ENCODE measurements at places on chromosomes 11 and 22. TPM values are rescaled to one million over a fixed set of nuclear protein-coding genes. Genes with fewer than 3 reads are reported as not detected.

DNA sequence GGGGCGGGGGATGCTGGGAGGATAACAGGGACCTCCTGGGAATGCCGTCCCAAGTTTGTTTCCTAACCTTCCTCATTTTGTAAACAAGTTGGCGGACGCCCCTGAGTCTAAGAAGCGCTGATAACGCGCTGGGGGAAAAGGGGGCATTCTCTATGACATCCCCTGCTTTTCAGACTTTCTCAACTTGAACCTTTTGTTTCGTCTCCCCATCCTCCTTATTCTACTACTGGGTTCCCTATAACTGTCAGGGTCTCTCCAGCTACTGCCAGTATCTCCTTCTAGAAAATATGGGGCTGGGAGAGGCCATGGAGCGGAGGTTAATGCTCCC lies 654 bp downstream of the TMEM86A start:
- DNase-seq = no peak

DNA sequence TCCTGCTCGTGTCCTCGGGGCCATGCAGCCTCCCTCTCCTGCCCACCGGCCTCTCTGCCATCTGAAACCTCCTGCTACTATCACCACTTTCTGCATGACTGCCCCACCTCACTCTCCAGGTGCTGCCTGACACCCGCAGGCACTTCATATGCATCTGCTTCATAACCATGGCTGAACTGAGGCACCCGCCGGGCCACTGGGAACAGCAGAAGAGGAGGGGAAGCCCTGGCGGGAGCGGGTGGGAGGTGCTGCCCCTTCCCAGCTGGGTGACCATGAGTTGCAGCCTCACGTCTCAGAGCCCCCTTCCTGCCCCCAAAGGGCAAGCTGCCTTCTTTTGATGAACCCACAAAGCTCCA lies 21.7 kb upstream of the PICK1 start:
- DNase-seq = no peak

- DNase-seq = no peak
Measured at GRCh38 chr11:112751772-112752171, 209.4 kb upstream of the NCAM1 start.

DNA sequence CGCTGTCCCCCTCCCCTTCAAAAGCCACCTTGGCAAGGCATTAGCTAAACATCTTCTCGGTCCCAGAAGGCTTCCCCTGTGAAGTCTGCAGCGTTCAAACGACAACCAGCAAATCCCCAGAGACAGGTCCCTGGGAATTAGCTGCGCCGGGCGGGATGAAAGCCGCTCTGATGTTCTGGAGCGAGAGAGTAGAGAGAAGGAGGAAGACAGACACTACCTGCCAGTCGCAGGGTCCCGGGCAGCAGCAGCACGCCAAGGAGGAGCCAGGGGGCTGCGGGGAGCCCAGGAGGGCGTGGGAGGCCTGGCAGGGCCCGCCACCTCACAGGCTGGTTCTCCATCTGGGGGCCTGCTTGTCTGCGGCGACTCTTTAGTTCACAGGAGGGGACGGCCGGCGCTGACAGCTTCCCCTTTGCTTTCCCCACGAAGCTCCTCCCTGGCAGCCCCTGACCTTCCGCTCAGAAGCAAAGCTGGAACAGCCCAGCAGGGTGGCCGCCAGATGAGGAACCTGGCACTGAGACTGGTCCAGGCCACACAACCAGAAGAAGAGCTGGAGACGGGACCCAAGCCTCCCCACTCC lies at the start of gene NFAM1:
Gene NFAM1 (minus strand): TSS at position 384 of the 577 bp plus-strand sequence. CDS start 46 bp downstream, at position 338.
- DNase-seq = no peak

DNA sequence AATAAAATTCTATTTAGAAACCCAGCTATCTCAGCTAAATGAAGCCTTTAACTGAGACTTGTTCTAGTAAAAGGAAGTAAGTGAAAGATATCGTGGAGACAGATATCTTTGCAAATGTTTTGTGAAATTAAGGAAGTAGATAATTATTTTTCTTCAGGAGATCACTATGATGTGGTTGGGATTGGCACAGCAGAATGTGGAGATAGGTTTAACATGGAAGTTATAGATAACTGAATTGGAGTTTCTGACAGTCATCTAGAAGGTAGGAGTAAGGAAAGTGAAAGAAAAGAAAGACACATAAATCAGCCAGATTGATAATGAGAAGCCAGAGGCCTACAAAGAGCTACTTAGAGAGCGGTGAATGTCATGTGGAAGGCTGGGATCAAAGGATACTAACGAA lies 4.7 kb upstream of the CASP5 start:
- no peak for DNase-seq

Gene PATE4
- total RNA-seq = not detected

Gene LMNTD2
- not detected for total RNA-seq

GRCh38 chr11:121538054-121538453 lies 85.3 kb upstream of the SORL1-AS1 start:
- DNase-seq = no peak

- DNase-seq = no peak
Measured at GRCh38 chr11:73445980-73446379, 69.8 kb downstream of the RELT start.

GRCh38 chr11:113457784-113458183 lies 17.4 kb downstream of the DRD2 start:
- no peak for DNase-seq

- DNase-seq = no peak
Measured at GRCh38 chr11:25597696-25598095, 734.2 kb upstream of the ANO3 start.

Gene HORMAD2
- total RNA-seq = not detected

DNA sequence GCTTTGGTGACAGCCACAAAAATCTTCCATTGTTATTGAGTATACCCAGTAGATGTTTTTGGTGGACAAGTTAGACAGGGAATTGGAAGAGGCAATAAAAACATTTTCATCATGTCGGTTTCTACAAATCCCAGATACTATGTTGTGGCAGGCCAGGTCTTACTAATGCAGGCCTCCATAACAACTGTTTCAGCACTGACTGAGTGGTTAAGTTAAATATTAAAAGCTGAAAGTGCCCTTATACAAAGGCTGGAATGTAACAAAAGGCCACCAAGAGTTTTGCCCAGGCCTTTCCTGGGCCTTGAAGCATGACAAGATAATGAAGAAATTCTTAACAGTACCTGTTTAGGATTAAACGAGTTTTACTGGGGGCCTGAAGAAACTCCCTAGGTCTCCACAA lies 29.3 kb downstream of the DMC1 start:
- no peak for DNase-seq

GRCh38 chr11:71917646-71918140 lies 10.7 kb downstream of the XNDC1N start:
- DNase-seq = no peak

- DNase-seq = peak; percentile 16
Measured at GRCh38 chr11:35664977-35665441, 2.4 kb downstream of the TRIM44 start.

DNA sequence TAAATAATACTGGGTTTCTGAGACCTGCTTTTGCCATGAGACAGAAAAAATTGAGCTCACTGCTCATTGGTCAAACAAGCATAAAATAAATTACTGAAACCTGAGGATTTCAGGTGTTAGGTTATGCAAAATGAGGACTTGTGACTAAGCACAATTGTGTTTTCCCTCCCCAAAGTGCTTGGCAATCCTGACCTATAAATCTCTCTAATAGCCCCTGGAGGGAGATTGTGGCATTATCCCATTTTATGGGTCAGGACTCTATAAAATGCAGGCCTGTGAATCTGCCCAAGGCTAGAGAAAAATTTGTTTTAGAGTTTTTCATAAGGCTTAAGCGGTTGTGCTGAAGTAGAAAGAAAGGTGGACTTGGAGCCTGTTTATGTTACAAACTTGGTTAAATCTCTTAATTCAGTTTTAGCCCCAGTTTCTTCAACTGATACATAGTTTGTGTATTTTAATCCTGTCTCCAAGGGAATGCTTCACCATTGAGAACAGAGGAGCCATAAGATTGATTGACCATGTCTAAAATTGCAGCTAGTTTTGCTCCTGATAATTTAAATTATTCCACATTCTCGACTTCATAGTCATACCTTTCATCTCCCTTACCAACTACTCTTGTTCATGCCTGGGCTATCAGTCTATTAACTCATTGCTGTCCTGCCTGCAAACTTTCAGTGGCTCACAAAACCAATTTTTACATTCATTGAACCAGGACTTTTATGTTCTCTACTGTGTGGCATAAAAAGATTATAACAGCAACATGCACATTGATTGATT lies 63.6 kb upstream of the LRRC4C start:
- DNase-seq = peak; percentile 2

- peak; percentile 32 for DNase-seq
Measured at GRCh38 chr11:33448461-33449130, 191.4 kb downstream of the HIPK3 start.

DNA sequence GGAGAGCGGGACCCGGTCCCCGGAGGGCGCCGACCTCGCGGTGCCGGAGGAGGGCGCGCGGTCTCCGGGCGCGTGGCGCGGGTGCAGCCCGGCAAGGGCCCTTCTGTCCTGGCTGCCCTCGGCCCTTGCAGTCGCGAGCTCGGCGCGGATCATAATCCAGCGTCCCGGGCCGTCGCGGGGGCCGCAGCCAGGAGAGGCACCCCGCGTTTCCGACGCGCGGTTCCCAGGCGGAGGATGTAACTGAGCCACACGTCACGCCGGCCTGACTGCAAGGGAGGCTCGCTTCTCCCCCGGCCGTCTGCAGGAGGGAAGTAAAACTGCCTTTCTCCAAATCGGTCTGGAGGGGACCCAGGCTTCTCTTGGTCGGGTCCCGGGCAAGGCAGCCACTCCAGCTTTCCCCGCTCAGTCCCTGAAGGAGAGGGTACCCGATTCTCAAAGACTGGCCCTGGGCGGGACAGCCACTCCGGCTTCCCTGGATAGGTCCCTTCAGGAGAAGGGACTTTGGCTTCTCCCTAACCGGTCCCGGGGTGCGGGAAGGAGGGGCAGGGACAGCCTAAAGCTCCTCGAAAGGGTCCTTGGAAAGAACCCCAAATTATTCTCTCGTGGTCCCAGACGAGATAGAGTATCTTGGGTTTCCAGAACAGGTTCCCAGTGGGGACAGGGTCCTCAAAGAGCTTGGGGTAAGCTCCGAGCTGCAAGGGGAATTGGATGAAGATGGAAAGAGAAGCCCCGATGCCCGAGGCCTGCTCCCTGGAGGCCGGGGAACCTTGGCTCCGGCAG lies 836 bp downstream of the SPON1 start:
- peak; percentile 20 for DNase-seq

DNA sequence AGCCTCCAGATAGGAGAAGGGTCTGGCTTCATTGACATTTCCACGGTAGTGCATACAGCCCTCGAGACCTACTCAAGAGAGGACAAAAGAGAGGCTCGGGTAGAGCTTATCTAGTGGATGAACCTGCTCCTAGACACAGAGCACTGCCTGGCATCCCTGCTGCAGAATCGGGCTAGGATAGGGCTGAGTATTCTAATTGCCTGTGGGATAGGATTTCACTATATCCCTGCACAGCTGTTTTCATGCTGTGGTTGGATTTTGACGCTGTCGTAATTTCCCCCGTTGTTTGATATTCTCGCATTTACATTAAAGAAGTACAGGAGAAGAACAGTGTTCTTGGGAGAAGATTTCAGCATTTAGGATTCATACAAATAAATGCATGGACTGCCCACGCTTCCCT lies 107.8 kb downstream of the KIRREL3 start:
- DNase-seq = no peak

DNA sequence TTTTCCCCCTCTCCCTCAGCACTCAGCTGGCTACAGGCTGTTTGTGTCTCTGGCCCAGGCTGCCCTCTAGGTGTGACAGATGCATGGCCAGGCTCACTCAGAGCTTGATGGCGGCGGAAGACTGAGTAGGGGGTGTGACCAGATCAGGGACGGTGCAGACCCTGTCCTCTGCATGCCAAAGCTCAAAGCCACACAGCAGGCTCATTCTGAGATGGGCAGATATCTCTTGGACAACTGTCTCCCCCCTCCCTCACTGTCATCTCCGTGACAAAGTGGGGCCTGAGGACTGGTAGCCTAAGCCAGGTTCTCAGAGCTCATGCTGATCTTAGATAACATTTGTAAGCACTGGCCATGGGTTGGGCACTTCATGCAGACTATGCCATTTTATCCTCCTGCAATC lies 231.3 kb downstream of the DSCAML1 start:
- no peak for DNase-seq

Gene OSM
- not detected for total RNA-seq

Gene SMIM35
- not detected for total RNA-seq

Gene BCO2
- 1.5 TPM for total RNA-seq

- no peak for DNase-seq
Measured at GRCh38 chr11:45170484-45170883, 24.0 kb downstream of the PRDM11 start.

GRCh38 chr11:69380921-69381581 lies 87.1 kb downstream of the MYEOV start:
- no peak for DNase-seq

Gene ADAMTS8
- not detected for total RNA-seq

GRCh38 chr11:20162824-20163782 lies 2.8 kb upstream of the DBX1 start:
- peak; percentile 17 for DNase-seq

DNA sequence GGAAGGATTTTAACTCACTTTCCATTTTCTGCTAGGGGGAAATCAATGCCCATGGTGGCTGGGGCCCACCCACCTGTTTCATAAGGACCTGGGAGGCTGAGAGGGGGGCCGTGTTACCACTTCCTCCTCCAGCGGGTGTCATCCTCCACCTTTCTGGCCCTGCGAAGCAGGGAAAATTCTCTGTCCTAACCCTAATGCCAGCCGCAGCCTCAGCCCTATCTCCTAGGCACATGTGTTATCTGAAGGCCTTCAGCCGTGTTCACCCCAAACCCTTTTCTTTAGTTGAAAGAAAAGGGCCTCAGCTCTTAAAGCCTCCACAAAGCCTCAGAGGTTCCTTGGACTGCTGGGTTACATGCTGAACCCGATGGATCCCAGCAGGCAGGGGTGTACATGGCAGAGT lies 55.4 kb upstream of the NECTIN1 start:
- DNase-seq = no peak

DNA sequence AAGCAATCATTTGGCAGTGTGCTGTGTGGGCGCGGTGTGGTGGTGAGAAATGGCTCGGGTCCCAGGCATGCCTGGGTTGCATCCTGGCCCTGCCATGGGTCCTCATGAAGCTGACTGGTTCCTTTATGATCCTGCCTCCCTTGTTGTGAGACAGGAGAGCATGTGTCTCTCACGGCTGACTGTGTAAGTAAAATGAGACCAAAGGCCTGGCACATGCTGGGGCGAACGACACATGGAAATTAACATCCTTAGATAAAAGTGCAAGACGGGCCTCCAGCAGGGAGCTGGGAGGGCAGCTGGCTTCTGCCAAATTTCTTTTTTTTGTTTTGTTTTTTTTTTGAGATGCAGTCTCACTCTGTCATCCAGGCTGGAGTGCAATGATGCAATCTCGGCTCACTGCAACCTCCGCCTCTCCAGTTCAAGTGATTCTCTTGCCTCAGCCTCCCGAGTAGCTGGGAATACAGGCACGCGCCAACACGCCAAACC lies 9.4 kb upstream of the FBLN1 start:
- DNase-seq = peak; percentile 85

DNA sequence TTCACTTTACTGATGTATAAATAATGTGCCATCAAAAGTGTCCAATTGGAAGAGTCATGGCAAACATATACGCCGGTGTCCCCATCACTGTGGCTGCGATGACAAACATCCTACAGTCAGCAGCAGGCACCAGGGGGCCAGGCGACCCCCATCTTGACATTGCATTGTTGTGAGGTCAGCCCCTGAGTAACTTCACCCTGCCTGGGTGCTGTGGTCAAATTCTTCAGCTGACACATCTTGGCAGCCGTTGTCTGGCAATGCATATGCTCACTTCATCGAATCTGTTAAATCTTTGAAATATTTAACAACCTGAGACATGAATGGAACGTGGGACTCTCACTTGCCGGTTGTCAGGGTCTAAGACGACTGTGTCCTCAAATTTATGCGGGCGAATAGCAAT lies 430.9 kb downstream of the BRD1 start:
- DNase-seq = no peak
